CD4-positive, alpha-beta T cell treated with Interleukin-4 for 4 hours (primary cell): ENCODE measurements at places on chromosomes 4 and X.

DNA sequence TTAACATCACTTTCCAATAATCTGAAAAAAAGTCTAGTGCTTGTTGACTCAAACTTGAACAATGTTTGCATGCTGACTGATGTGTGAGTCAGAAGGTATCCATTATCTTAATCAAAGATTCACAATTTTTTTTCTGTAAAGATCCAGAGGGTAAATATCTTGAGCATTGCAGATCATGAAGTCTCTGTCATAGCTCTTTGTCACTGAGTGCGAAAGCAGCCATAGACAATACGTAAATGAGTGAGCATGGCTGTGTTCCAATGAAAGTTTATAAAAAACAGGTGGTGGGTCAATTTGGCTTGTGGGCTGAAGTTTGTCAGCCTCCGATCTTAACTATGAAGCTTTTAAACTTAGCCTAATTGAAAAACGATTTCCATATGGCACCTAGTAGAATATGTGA lies 37.7 kb downstream of the NHS start:
- DNase-seq, result no peak

GRCh38 chr4:40829586-40829985 lies 79.8 kb downstream of the NSUN7 start:
- no peak for DNase-seq

- DNase-seq, result no peak
Observed at GRCh38 chr4:100649417-100649816, 131.6 kb upstream of the EMCN start.

DNA sequence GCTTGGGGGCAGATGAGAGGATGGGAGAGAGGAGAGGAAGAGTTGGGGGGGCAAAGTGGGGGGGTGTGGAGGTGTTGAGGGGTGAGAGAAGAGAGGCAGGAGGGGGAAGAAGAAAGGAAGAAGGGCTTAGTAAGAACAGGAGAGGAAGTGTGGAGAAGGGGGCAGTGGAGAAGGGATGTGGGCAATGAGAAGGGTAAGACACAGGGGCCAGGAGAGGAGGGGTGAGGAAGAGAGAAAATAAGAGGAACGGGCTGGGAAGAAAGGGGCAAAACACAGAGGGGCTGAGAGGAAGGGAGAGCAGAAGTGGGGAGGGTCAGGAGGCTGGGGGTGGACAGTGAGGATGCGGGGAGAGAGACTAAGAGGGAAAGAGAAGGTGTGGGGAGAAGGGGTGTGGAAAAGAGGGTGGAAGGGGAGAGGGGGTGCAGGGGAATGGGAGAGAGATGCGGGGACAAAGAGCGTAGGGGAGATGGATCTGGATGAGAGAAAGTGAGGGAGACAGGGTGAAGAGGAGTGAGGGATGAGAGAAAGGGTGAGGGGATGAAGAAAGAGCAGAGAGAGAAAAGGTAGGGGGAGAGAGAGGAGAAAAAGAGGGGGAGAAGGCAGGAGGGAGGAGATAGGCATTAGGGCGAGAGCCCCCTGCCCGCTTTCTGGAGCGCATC lies 12.9 kb downstream of the SH3KBP1 start:
- no peak for DNase-seq

GRCh38 chr4:68489338-68489737 lies 42.1 kb downstream of the TMPRSS11E start:
- DNase-seq, result no peak

DNA sequence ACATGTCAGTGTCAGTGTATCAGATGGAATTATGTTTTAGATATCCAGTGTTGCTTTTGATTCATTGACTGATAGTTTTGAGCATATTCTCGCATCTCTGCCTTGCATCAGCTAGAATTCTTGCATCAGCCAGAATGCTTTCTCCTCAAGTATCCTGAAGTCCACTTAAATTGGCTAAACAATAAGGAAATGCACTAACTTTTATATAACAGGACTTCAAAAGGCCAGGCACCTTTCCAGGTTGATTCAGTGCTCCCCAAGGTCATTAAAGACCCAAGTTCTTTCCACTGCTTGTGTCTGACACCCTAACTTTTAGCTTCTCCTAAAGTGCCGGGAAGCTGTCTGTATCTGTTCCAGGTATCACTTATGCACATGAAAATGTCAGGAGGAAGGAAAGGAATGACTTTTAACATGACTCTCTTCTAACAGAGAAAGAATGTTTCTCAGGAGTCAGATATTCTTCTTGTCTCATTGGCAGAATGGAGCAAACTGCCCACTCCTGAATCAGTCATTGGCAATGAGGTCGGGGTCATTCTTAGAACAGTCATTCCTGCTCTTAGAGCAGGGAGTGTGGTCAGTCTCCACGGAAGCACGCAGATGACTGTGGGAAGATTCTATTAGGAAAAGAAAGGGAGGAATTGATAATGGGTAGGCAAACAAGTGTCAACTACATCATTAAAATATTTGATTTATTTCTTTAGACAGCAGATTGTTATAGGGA lies 92.9 kb upstream of the TLL1 start:
- no peak for DNase-seq

- DNase-seq, result no peak
Observed at GRCh38 chr4:41452484-41453225, 85.3 kb upstream of the LIMCH1 start.

DNA sequence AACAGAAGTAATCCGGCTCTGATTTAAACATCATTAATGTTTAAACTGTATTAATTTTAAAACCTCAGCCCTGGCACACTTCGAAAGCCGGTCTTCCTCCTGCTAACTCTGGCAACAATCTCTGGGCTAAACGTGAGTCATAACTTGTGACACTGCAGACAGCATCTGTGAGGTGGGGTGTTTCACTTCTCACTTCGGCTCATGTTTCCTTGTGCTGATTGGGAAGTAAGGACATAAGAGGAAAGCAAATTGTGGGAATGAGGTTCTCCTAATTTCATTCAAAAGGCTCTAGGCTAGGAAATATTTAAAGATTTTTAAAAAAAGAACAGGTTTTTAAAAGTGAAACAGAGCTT lies 139.9 kb upstream of the USP9X start:
- DNase-seq, result no peak

DNA sequence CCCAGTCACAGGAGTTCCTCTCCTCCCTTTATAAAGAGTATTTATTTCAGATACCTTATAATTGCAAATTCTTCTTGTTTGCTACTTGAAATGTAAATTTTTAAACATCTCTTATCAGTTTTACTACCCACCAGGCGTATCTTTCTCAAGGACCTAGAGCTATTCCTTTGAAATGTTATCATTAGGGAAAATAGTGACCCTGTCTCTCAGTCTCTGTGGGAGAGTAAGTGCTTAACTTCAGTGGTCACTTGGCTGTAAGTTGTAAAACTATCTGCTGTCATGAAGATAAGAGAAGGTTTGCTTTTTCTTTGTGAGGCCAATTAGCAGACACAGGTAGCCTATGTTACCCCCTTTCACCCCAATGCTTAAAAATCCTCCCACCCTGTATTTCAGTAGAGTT lies 241.6 kb downstream of the TACR3 start:
- DNase-seq, result no peak

- DNase-seq, result no peak
Observed at GRCh38 chr4:86106475-86106874, 253.4 kb downstream of the MAPK10 start.

GRCh38 chr4:111602848-111603247 lies 542.4 kb upstream of the FAM241A start:
- no peak for DNase-seq

- DNase-seq, result no peak
Observed at GRCh38 chr4:150411520-150411919, 170.4 kb upstream of the MAB21L2 start.

DNA sequence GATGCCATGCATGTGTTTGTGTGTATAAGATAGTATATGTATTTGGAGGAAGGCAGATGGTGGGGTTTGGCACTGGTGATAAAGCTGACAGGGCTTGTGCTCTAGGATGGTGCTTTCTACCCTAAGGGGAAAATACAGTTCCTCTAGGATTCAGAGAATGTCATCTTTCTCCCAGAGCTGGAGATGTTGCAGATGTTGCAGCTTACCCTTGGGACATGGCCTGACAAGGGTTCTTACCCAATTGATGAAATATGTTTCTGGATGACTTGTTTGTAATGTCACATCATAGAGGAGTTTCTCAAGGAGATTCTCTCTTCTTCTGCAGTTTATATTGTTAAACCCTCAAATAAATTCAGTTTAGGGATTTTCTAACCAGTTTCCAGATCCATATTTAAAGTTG lies 52.5 kb upstream of the PITX2 start:
- no peak for DNase-seq

DNA sequence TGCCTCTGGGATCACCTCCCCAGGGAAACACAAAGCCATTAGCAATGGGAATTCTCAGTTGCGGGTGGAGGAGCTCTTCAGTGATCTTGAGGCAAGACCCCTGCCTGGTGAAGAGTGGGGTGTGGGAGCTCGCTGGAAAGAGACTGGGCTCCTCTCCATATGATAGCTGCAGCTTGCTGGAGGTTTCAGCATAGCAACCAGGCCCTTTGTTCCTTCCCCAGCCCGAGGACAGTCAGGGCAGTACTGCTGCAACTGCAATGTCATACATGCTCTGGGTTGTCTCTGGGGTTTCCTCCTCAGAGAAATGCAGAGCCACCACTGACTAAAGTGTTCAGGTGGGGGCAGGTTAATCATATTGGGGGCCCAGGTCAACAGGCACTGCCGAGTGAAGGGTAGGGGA lies 81.3 kb downstream of the ARHGAP24 start:
- no peak for DNase-seq

- DNase-seq, result no peak
Observed at GRCh38 chr4:176360446-176360845, 40.7 kb downstream of the SPCS3 start.

- peak; percentile 25 for DNase-seq
Observed at GRCh38 chr4:105058177-105058812, 88.4 kb upstream of the TET2 start.

DNA sequence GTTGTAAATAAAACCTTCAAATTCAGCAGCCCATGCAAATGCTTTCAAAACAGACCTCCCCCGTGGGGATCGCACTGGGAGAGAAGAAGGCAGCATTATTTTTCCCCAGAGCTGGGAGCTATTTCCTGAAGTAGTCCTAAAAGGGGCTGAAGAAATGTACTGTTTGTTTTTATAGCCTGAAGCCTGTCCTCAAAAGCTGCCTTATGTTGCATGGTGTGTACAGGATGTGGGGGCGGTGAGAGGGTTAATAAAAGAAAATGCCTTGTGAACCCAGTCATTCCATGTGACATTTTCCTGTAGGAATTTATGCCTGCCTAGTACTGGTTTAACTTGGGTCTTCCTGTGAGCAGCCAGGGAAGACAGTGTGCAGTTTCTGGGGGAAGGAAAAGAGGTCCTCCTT lies 144.1 kb downstream of the SOWAHB start:
- no peak for DNase-seq

DNA sequence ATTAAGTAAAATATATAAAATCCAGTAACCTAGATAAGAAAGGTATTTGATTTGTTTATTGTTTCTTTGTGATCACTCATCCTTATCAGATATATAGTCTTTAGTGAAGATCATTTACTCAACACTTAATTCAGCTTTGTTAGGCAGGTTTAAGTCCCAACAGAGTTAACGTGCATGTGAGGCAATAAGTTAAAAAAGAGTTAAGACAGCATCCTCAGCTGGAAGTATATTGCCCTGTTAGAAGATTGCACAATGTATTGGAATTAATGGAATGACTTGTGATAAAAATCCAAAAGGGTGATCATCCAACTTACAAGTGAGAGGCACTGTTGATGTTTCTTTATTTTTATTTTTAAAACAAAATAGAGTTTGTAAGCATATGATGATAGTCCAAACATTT lies 1162.1 kb downstream of the RAPGEF2 start:
- DNase-seq, result no peak

- no peak for DNase-seq
Observed at GRCh38 chr4:94171616-94172015, 36.0 kb upstream of the SMARCAD1 start.

DNA sequence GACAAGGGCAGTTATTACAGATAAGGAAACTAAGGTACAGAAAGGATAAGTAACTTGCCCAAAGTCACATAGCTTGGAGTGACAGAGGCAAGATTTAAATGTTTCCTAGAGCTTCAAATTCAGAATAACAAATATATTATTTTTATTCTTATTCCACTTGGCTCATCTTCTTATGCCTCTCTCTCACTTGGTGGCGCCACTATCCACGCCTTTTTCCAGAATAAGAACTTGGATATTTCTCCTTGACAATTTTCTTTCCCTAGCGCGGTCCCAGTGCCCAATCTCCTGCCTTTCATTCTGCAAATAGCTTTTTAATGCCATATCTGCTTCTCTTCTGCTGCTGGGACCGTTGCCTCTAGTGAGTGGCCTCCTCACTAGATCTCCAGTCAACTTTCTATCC lies 78.5 kb downstream of the MSN start:
- DNase-seq, result no peak

- no peak for DNase-seq
Observed at GRCh38 chrX:148902581-148902980, 402.2 kb downstream of the AFF2 start.

GRCh38 chr4:150681063-150681462 lies 99.1 kb downstream of the MAB21L2 start:
- DNase-seq, result no peak

DNA sequence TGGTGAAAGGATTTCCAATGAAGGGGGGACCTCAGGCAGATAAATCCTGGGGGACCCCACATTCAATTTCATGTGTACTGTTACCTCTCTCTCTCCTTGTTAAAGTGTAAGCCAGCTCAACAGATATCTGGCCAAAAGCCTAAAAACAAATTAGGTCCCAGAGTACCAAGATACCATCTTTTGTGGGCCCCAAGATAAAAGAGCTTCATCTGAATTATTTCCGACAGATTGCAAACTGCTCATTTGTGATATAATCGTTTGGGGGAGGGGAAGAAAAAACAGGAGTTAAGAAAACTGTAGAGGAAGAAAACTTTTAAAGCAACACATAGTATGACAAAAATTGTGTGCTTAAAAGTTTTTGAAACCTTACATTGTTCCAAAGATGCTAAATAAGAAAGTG lies 33.6 kb downstream of the GRIA3 start:
- no peak for DNase-seq

DNA sequence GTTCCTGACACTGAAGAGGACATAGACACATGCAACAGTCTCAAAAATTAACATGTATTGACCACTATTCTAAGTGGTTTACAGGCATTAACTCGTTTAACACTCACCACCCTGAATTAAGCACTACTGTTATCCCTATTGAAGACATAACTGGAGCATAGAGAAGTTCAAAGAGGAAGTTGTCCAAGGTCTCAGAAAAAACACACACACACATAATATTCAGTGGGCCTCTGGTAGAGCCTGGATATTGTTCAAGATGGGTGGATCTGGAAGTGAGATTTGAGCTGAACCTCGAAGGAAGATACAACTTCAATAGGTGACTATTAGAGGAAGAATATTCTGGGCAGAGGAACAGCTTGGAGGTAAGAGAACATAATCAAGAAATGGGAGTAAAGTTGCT lies 334.9 kb downstream of the HNRNPD start:
- no peak for DNase-seq
